ENCODE measurements at places on chromosomes 3 and 15. TPM values are rescaled to one million over a fixed set of nuclear protein-coding genes. Genes with fewer than 3 reads are reported as not detected.

DNA sequence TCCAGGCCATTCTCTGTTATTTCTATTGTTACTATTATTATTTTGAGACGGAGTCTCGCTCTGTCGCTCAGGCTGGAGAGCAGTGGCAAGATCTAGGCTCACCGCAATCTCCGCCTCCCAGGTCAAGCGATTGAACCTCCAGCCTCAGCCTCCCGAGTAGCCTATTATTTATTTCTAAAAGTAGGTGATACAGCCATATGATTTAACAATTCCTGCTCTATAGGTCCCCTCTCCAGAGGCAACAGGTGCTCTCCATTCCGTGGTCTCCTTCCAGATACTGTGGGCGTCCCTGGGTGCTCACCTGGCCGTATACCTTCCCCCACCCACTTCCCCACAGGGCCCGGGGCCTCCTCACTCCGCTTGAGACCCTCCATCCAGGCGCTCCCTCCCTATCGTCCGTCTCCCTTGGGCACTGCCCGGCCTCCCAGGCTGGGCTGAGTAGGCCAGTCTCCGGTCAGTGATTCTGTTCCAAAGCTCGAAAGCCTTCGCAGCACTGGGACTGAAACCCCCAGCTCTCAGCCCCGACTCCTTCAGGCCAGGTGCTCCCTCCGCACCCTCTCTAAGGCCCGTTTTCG, 708 bp upstream of the PTPN23 start:
- DNase-seq: no peak

GRCh38 chr3:123881771-123882170, 2.4 kb downstream of the MYLK start:
- no peak for DNase-seq

DNA sequence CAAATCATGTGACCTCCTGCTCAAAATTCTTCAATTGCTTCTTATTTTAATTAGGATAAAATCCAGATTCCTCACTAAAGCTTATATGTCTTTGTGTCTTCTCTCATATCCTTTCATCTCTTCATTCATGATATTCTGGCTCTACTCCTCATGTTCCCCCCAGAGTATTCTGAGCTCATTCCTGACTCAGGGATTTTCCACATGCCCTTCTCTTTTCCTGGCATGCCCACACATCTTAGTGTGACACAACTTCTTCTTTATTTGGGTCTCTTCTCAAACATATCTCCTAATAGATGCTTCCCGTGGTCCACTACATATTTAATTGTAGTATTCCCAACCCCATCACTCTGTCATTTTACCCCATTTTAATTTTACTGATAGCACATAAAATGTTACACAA, 15.2 kb upstream of the MBNL1 start:
- DNase-seq: no peak

- DNase-seq: peak; percentile 99
Measured at GRCh38 chr3:67647390-67647878, 7.0 kb downstream of the SUCLG2 start.

GRCh38 chr15:89835176-89835564, 20.5 kb upstream of the ANPEP start:
- no peak for DNase-seq

- DNase-seq: no peak
Measured at GRCh38 chr3:124158168-124158881, 166.4 kb upstream of the ROPN1 start.

DNA sequence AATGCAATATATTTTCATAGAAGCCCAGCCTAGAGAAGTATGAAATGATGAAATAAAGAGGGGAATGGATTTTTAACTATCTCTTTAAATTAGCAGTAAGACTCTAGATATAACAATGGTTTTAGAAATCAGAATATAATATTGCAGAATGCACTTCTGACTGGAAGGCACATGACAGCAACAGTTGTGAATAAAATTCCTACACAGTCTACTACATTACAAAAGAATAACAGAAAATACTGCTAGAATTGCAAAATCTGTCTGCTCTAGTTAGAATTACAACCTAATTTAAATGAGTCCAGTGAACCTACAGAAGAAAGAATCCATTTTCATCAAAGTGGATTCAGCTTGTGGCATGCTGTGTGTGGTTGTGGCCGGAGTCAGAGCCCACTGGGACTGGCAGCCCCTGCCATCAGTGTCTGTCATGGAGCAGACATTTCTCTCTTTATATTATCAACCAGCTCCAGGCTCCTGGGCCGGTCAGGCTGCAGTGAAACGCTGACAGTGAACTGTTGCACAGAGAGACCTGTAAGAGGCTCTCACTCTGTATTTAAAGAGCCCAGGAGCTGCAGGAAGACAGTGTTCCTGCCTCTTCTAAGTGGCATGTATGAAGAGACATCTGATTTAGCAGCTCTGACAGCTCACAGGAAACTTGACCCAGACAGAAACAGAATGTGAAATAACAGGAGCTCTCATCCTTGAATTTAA, 1523.8 kb upstream of the CADM2 start:
- DNase-seq: no peak

GRCh38 chr3:167102071-167102470, 278.0 kb downstream of the ZBBX start:
- no peak for DNase-seq

- no peak for DNase-seq
Measured at GRCh38 chr3:76972624-76973296, 67.1 kb upstream of the ROBO2 start.

- no peak for DNase-seq
Measured at GRCh38 chr3:25872200-25872877, 82.4 kb downstream of the OXSM start.

- DNase-seq: no peak
Measured at GRCh38 chr15:44647637-44648036, 15.8 kb downstream of the SPG11 start.

- no peak for DNase-seq
Measured at GRCh38 chr3:187850258-187850921, 105.1 kb upstream of the BCL6 start.

- peak; percentile 30 for DNase-seq
Measured at GRCh38 chr3:169760479-169760878, 4.4 kb downstream of the TERC start.

GRCh38 chr3:17551333-17551732, 191.1 kb downstream of the TBC1D5 start:
- no peak for DNase-seq

- DNase-seq: peak; percentile 76
Measured at GRCh38 chr3:129936757-129937156, 37.8 kb upstream of the TRH start.

GRCh38 chr3:159130108-159130507, 328.3 kb downstream of the MFSD1 start:
- DNase-seq: peak; percentile 64

GRCh38 chr3:22933051-22933840, 269.9 kb upstream of the UBE2E2 start:
- DNase-seq: no peak

DNA sequence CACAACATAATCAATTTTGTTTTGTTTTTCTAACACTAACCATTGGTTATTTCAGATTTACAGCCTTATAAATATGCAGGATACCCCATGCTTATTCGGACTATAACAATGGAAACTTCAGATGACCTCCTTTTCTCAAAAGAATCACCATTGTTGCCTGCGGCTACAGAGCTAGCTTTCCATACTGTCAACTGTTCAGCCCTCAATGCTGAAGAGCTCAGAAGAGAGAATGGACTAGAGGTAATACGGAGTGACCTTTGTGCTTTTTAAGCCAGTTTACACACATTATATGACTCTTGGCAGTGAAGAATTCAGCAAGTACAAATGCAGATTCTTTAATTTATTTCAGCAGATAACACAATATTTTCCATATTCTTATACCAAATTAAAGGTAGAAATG, 81.8 kb downstream of the DNAJC13 start:
- DNase-seq: no peak

The LHFPL4 gene
- total RNA-seq: not detected

The LIPH gene
- not detected for total RNA-seq

The SLC49A4 gene
- 24.2 TPM for total RNA-seq

The UPK1B gene
- total RNA-seq: not detected

The RBP2 gene
- not detected for total RNA-seq

The PLS1 gene
- 0.45 TPM for total RNA-seq

The FAM107A gene
- not detected for total RNA-seq
